ENCODE measurements at places on chromosomes 4 and X.

DNA sequence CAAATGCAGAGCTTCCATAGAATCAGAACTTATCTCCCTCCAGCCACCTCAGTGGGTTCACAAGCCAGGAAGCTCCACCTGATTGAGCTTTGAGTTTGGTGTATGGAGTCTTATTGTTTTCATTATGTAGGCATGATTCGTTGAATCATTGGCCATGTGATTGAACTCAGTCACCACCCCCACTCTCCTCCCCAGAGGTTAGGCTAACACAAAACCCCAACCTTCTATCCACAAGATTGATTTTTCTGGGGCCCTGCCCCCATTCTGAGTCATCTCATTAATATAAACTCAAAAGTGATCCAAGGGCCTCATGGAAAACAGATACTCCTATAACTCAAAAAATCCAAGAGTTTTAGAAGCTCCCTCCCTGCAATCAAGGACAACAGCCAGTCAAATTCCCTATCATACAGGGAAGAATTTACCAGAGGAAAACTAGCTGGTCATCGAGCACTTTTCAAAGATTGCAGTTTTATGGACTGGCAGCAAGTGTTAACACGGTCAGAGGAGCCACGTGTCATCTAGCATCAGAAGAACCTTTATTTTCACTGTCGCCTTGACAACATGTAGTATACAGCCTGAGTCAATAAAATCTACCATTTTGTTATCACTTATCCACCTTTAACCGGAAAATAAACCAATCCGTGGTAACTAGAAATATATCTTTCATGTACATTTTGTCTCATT, 35.9 kb upstream of the GUCY1B1 start:
- DNase-seq: no peak

- DNase-seq: no peak
These were observed 31.8 kb downstream of the CHIC2 start for GRCh38 chr4:54032558-54033135.

- peak; percentile 75 for DNase-seq
These were observed 73.1 kb downstream of the QRFPR start for GRCh38 chr4:121307445-121308327.

GRCh38 chr4:145951931-145952330, 13.3 kb upstream of the ZNF827 start:
- no peak for DNase-seq

DNA sequence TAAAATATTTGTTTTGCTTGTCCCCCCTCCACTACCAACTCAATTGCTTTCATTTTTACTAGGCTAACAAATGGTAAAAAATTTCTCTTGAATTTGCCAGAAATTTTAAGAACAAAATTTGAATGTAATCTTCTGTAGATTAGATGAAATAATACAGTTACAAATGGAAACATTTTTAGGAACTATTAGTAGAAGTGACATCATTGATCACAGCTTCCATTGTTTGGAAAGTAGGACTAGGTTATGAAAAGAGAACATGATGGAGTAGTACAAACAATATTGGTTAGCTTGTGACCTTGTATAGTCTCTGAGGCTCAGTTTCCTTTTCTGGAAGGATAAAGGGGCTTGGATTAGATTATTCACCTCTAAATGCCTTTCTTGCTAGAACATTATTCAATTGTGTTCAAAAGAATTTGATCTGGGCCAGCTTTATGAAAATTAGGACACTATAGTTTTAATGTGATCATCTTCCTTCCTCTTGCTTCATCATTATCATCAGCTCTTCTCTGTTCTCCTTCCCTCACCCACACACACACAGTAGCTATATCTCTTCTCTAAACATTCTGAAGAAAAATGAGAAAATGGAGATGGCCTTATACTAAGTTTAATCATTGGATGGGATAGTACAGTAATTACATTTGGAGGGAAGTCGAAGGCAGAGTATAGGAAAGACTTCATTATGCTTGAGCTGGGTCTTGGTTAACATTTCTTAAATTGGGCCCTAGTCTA, 9.9 kb downstream of the MTMR1 start:
- no peak for DNase-seq

- no peak for DNase-seq
These were observed 78.1 kb upstream of the BOD1L1 start for GRCh38 chr4:13705521-13706041.

DNA sequence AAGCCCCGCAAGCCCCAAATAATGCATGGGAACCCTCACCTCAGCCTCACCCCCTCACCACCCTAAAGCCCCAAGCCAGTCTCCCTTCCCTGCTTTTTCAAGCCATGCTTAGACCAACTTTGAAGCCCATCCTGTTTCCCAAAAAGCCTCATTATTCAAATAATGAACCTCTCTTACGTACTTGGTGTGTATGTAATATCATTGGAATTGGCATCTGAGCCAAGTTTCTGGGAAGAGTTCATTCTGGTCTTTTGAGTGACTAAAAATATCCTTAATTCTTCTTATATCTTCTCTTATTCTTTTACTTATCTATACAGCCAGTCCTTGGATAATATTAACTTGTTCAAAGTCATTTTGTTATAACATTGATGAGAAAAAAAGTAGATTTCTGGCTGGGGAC, 875.8 kb upstream of the SLIT2 start:
- DNase-seq: no peak

DNA sequence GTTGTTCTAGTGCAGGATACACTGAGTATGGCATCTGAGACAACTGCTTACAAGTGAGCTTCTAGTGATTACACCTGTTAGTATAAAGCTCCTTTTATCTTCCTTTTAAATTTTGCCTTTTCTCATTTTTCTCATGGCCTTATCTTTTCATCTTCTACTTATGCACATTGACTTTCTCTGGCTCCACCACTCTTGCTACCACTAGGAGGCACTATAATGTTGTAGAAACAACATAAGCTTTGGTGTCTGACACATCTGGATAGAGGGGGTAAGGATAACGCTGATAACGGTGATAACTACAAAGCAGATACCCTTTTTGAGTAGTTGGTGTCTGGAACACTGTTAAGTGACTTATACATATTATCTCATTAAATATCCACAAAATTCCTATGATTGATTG, 187.4 kb upstream of the TEX13C start:
- DNase-seq: peak; percentile 1

- DNase-seq: no peak
These were observed 76.1 kb downstream of the KDM6A start for GRCh38 chrX:44949125-44949524.
